GM12892 (cell line): ENCODE measurements at places on chromosomes 1 and 21.

DNA sequence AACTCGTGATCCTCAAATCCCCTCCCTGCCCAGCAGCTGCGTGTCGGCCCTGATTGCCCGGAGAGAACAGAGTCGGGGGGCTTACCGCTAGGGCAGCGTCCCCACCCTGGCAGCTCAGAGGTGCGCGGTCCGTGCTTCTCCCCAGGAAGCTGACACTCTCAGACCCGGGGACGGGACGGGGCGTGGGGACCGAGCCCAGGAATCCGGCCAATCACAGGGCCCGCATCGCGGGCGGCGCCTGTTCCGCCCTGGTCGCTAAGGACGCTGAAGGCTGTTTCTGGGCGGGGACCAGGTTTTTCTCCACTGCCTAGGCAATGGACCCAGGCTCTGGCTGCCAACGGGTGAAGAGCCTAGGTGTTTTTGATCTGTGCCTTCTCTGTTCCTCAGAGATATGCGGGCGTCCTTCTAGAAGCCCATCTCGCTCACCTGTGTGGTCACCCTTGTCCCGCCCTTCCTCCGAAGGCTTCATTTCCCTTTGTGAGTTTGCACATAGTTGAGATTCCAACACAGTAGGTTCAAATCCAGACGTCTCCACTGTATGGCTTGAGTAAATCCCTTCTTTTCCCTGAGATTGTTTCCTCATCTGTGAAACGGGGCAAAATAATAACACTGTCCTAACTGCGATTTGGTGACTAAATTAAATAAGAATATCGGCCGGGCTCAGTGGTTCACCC lies at the start of gene C1orf87:
TSS of gene C1orf87 (minus strand) at position 166 of the 674 bp plus-strand sequence. CDS start 1,127 bp downstream, outside the sequence.
- DNase-seq: no peak

GRCh38 chr1:33317354-33317753 lies 3.5 kb downstream of the A3GALT2 start:
- no peak for DNase-seq

GRCh38 chr1:209659909-209660308 lies 7.7 kb upstream of the LAMB3 start:
- DNase-seq: no peak

DNA sequence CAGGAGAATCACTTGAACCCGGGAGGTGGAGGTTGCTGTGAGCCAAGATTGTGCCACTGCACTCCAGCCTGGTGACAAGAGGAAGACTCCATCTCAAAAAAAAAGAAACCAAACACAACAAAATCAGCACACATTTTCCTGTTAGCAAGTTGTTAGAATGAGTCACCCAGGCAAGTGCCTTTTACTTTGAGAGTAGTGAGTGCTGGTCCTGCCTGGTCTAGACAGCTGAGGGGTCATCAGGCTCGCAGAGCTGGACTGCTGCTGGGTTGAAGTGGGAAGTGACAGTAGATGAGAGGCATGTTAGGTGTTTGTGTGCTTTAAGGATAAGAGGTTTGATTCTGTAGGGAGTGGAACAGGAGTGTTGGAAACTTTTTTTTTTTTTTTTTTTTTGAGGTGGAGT lies 31.9 kb downstream of the GNPAT start:
- no peak for DNase-seq

DNA sequence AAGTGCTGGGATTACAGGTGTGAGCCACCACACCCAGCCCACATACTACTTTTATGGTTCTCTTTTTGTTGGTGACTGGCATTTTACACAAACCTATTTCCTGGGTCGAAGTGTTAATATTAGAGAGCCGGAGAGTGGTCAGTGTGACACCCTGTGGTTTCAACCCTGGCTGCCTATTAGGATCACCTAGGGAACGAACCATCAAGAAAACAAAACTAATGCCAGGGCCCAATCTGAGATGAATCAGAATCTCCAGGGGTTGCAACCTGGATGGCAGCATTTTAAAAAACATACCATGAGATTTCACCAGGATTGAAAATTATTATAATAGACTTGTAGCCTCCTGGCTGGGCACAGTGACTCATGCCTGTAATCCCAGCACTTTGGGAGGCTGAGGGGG lies 6.1 kb downstream of the MRPS21 start:
- DNase-seq: no peak

DNA sequence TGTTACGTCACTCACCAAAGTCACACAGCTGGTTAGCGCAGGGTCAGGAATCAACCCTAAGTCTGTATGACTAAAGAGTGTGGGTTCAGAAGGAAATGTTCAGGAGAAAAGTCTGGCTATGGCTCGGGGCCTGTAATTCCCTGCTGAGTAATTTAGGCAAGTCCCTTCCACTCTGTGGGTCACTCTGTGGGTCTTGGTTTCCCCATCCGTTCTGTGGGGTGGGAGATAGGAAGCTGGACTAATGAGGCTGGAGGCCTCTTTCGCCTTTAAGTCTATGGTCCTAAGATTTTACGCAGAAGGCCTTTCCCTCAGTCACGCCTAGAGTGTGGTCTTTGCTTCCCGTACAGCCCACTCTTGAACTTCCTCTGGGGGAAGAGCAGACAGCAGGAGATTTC lies 14.3 kb upstream of the MED18 start:
- DNase-seq: no peak

GRCh38 chr1:226862890-226863289 lies 7.5 kb upstream of the PSEN2 start:
- no peak for DNase-seq

GRCh38 chr1:227548448-227548847 lies 14.9 kb upstream of the ZNF678 start:
- DNase-seq: no peak

DNA sequence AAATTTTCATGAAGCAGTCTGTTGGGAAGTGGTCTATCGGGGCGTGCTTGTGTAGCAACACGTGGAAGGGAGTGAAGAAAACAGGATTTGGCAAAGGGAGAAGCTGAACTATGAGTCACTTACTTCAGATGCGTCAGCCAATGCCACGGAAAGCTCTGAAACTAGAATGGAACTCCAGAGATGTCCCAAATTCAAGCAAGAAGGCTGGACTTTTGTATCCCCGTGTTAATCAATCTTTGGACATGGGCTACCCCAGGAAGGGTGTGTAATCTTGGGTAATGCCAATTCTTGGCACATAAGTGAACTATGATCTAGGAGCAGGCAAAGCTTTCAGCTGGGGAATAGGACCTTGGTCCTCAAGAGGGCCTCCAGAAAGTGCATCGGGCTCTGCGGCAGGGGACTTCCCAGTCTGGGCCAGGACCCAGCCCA lies 102.6 kb downstream of the ADSS2 start:
- DNase-seq: no peak

- no peak for DNase-seq
Observed at GRCh38 chr1:167137332-167137781, 43.5 kb downstream of the STYXL2 start.

DNA sequence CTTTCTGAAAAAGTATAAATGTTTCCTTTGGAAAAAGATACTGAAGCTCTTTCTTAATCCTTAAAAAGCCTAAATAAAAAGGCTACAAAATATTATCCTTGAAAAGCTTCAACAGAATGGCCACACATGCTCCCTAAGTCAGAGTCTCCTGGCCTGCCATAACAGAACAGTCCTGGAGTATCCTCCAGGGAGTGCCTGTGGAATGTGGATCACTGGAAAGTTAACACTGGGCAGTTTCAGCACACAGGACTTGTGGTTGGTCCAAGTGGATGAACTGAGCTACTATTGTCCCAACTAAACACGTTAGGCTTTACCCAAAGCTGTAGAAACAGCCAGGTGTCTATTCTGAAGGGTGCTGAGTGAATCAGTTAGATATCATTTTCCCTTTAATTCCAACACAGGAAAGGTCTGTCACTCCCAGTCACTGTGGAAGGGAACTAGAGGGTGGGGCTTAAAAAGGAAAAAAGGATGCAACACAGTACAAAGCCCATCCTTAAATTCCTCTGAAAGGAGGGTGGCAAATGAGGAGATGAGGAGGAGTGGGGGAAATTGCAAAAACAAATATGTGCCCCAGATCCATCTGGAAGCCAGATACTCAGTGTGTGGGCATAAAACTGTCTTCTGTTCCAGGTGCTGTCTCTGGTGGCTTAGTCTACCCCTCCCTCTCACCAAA lies 196.3 kb upstream of the SPAG17 start:
- no peak for DNase-seq
